ENCODE measurements at places on chromosomes 12 and 14. TPM values are rescaled to one million over a fixed set of nuclear protein-coding genes. Genes with fewer than 3 reads are reported as not detected.

DNA sequence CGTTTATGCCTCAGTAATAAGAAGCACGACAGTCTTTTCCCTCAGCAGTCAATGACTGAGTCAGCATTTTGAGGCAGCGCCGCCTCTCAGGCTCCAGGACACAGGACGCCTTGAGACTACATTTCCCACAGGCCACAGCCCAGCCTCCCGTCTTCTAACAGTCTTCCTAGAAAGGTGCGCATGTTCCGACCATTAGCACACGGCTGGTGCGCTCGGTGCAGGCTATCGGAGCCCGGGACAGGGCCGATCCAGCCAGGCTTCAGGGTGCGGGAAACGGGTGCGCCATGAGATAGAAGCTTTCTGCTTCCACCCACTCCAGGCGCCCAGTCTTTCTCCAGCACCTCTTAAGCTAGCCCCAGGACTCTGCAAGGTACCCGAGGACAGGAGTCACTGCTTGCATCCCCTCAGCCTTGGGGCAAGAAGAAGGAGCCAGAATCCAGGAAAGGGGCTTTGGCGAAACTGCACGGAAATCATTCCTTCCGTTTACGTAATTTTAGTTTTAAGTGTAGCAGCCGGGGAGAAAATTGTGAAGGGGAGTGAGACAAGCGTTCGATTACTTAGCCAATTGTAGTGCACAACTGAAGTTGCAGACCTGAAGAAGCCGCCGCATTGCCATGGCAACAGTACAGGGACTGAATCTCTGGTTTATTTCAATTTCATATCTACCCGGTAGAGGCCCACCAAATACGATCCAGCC, 54.0 kb downstream of the ZNF641 start:
- DNase-seq = no peak

CD27 gene
- total RNA-seq = 1.2 TPM

BICDL1 gene
- 71.2 TPM for total RNA-seq

DNA sequence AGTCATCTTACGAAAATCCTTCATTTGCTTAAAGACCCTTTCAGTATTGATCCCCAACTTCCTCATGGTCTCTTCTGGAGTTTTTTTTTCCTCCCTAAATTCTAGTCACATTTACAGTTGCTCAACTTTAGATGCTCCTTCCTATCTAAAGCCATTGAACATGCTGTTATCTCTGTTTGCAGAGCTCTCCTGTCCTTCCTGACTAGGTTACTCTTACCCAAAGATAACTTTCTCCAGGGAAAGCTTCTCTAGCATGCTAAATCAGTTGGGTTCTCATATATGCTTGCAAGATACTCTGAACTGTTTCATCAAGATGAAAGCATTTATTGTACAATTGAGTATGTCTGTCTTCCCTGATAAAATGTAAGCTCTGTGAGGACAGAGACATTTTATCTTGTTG, 1.8 kb upstream of the RAB21 start:
- no peak for DNase-seq

GRCh38 chr12:132597333-132598316, 12.8 kb downstream of the LRCOL1 start:
- no peak for DNase-seq

DNA sequence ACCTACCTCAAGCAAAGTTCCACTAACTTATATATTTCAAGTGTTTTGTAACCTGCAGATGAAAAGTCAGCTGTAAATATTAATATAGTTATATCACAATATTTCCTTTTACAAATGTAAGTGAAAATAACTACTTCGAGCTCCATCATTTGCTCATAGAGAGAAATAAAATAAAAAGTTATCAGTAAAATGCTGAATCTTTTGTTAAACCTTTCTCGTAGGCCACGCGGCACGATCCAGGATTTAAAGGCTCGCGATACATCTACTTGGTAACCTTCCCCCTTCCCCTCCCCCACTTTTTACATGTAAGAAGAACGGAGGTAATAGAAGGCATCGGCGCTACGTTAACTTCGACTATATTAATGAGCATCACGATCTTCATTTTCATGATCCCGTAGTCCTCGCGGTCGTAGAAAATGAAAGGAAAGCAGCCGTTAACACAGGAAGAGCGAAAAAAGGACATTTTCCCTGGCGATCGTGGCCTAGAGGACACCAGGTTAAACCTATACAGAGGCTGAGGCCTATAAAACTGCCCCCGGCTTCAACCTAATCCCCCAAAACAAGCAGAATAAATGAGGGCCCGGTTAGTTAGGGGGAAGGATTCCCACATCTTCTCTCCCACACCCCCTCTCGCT, 508 bp downstream of the HNRNPC start:
- no peak for DNase-seq

- DNase-seq = no peak
Measured at GRCh38 chr12:63875703-63876102, 31.2 kb downstream of the SRGAP1 start.

DNA sequence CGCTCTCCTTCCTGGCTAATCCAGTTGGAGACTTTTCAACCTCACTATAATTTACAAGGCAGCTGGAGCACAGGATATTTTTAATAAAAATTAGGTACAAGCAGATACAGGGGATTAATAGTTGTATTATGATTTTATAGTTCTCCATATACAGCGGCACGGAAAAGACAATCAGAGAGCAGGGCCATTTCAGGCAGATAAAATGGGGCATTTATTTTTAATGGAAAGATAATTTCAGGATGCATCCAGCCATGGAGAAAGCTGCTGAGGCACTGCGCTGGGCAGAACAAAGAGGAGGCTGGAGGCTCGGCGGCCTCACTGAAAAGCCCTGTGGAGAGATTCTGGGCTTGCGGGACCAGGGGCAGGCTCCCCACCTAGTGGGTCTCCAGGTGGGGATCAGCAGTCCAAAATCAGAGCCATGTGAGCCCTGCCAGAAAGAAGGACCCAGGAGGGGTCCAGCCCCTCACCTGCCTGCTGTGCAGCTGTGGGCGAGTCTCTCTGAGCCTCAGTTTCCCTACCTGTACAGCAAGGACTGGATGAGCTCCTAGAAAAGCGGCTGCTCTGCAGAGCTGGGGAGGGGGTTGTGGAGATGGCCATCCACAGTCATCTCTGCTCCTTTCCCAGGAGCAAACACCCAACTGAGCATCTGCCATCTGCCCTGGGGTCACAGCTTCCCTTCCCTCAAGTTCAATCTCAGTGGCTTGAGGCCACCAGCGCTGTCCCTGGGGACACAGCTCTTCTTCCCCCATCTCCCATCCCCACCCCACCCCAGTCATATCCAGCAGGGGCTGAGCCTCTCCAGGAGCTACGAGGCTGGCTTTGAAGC, 23.9 kb upstream of the C14orf180 start:
- no peak for DNase-seq

GRCh38 chr14:49612671-49613070, 7.8 kb downstream of the RPL36AL start:
- DNase-seq = no peak

- DNase-seq = no peak
Measured at GRCh38 chr14:37550511-37550910, 44.5 kb downstream of the FOXA1 start.

SDS gene
- total RNA-seq = not detected

RHEBL1 gene
- 1.7 TPM for total RNA-seq

- DNase-seq = no peak
Measured at GRCh38 chr12:127287256-127287655, 979.7 kb upstream of the TMEM132C start.

- DNase-seq = no peak
Measured at GRCh38 chr14:62015243-62015642, 253.0 kb downstream of the SNAPC1 start.

DNA sequence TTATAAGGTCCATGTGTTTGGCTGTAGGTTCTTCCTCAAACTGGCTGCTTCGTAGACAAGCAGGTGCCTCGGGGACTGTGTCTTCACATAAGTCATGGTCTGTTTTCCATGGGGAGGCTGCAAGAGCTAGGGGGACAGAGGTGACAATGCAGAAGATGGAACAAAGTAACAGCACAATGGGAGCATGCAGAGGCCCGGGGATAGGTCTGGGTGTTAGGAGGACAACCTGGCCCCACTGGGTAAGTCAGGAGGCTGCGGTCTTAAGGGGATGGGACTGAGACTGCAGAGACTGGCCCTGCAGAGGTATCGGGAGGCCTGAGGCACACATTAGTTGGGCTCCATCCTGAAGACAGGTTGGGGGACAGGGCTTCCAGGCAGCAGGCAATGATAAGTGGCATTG, 88.9 kb downstream of the NTF3 start:
- peak; percentile 82 for DNase-seq

DNA sequence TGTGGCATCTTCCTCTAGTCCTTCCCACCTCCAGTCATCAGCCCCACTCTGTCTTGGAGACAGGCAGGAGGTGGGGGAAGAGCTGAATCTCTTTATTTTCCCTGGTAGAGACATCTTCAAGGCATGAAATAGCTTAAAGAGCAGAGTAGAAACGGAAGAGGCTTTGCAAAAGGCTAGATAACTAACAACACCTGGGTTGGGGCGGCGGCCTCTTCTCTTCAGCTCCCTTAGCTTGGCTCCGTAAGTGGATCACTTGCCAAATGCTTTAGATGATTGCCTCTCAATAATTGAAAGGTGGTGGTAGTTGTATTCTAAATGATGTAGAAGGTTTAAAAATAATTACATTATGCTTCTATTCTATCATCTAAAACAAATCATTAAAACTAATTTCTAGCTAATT, 36.1 kb downstream of the SSPN start:
- no peak for DNase-seq

- DNase-seq = no peak
Measured at GRCh38 chr14:93048843-93049242, 66.9 kb downstream of the ITPK1 start.

DNA sequence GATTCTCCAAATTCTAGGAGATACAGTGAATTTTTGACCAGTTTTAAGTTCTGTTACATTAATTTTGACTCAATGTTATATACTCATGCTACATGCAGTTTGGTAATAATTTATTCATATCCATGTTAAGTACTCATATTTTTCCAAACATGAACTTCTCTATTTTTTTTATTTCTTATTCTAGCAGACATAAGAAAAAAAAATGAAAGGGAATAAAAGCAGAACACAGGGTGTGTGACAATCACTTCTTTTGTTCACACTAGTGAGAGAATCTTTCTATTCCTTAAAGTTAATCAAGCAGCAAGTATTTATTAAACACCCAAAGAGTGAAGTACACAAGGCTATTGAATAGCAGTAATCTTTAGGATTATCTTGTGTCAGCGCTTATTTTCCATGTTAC, 171.1 kb upstream of the ATP2B1 start:
- DNase-seq = no peak

RPL10L gene
- total RNA-seq = not detected

DNA sequence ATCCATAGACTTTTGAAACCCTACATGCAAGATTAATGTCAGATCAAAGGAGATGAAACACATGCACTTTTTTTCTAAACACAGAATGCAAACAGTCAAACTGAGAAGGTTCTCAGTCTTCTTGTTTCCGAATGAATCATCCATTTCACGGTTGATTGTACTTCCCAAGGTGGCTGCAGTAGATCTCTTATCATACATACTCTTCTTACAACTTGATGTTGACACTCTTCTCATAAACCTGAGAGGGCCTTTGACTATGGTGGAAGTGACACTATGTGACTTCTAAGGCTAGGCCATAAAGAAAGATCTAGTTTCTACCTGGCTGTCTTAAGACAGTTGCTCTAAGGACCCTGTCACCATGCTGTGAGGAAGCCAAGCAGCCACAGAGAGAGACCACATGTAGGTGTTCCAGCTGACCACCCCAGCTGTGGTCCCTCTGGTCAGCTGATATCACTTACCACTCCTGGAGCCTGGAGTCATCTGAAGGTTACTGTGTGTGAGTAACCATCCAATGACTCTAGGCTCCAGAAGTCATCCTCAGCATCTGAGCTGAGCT, 67.2 kb upstream of the HMGA2 start:
- DNase-seq = no peak

GRCh38 chr12:45402288-45402687, 186.4 kb downstream of the ANO6 start:
- no peak for DNase-seq

- DNase-seq = peak; percentile 95
Measured at GRCh38 chr12:116406529-116406928, 129.0 kb upstream of the MED13L start.

TM7SF3 gene
- 65.3 TPM for total RNA-seq

GRCh38 chr12:117580718-117581062, 219.3 kb upstream of the NOS1 start:
- no peak for DNase-seq

DNA sequence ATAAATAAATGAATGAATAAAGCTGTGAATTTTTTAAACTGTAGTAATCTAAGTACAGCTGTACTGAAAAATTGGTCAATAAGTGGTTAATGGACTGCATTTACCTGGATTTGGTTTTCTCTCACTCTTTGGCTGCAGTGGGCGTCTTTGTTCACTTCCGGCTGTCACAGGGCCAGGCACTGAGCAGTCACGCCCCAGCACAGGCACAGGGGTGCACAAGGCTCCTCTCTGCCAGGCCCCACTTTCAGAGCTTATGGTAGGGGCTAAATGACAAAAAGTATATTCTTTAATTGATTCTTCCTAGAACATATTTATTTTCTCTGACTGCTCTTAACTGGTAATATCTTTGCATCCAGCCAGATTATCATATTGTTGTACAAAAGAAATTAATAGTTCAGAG, 70.6 kb upstream of the DYNC1H1 start:
- DNase-seq = no peak

GRCh38 chr12:1369460-1369859, 224.9 kb downstream of the FBXL14 start:
- no peak for DNase-seq

ASB2 gene
- 24.1 TPM for total RNA-seq

DNA sequence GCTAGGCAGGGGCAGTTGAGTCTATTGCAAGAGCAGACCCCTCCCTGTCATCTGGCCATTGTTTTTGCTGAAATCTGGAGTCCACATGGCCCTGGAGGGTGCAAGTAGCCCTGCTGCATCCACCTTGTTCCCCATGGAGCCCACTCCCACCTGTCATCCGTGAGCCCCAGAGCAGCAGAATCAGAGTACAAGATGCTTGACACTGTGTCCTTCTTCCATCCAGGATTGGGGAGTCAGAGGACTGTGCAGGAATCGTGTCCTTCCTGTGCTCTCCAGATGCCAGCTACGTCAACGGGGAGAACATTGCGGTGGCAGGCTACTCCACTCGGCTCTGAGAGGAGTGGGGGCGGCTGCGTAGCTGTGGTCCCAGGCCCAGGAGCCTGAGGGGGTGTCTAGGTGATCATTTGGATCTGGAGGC, 8.8 kb downstream of the DHRS2 start:
- DNase-seq = no peak

- DNase-seq = no peak
Measured at GRCh38 chr12:101746661-101747060, 7.4 kb upstream of the SYCP3 start.

- no peak for DNase-seq
Measured at GRCh38 chr12:6927379-6928021, at the start of gene ATN1. ATN1 (plus strand) TSS chr12:6927959; CDS start chr12:6934002, 6,043 bp downstream.

DNA sequence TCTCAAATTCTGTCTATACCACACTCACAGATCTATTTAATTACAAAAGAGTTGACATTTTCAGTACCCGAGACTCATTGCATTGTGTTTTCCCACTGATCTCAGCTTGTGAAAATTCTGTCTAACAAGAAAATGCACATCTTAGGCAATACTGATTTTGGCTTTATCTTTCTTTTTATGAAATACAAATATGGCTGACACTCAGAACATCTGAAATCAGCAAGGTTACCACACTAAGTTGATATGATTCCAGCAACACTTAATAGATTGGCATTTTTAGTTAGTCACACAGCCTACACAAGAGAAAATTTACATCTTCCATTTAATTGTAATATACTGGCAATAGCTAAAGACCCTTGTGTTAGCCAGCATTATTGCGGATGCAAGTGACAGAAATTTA, 40.3 kb downstream of the PEX5 start:
- no peak for DNase-seq

FZD10 gene
- total RNA-seq = 5.2 TPM

- no peak for DNase-seq
Measured at GRCh38 chr12:17992002-17992656, 97.9 kb downstream of the RERGL start.

GRCh38 chr12:14774906-14775635, 28.2 kb downstream of the WBP11 start:
- peak; percentile 92 for DNase-seq
